Suppressor macrophage treated with lipopolysaccharide for 4 hours (primary cell): ENCODE measurements at places on chromosomes 4 and X.

GRCh38 chr4:150037251-150037856, 40.9 kb upstream of the DCLK2 start:
- DNase-seq = no peak

DNA sequence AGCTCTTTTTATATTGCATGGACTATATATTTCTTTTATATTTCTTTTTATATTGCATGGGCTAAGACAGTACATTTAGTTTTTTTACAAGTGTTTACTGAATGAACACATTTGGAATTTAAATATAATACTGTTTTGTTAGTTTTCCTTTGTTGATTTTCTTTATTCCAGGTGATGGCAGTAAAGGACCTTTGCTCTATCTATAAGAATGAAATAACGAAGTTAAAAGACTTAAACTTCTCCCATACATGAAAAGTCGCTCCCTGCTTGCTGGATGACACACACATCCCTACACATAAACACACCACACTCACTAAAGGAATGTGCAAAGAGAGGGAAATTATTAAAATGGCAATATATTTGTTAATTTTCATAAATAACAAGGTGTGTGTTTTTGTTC, 102.5 kb upstream of the ANXA10 start:
- no peak for DNase-seq

- no peak for DNase-seq
Measured at GRCh38 chrX:12065251-12065650, 73.0 kb upstream of the FRMPD4 start.

DNA sequence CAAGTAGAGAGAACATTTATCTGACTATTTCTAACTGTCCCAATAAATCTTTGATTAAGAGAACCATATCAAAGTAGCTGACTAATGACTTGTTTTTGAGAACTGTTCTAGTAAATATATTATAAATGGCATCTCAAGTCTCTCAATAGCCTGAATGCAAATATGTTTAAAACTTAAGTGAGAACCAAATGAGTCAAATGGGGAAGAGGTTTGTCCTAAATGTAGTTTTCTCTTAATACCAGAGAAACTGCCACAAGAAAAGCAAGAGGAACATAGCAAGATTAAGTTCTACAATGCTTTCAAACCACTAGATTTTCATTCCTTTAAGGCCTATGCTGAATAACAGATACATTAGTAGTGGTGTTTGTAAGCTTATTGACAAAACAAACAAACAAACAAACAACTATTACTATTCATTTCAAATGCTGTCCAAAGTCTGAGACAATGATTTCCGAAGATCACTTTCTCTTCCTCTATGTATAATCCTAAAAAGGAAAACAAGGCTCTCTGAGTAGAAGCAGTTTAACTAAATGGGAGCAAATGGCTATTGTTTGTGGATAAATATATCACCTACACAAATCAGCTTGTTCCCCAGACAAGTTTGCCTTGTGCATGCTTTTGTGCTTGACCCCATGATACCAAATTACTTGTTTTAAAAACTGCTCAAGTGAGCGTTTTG, 408.4 kb upstream of the EMCN start:
- no peak for DNase-seq

DNA sequence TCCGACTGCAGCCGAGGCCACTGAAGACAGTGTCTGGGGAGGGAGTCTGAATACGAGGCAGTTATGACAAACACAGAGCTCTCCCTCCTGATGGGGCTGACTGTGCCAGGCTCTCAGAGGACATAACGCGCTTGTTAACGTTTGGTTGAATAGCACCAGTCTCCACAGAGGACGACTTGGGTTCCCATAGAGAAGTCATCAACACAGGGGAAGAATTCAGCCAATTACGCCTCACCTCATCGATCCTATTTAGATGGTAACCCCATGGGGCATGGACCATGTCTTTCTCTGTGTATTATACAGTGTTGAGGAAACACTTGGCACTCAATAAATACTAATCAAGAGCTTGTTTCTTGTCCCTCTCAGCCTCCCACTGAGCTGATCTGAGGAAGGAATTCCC, 642.6 kb upstream of the LCORL start:
- DNase-seq = no peak

DNA sequence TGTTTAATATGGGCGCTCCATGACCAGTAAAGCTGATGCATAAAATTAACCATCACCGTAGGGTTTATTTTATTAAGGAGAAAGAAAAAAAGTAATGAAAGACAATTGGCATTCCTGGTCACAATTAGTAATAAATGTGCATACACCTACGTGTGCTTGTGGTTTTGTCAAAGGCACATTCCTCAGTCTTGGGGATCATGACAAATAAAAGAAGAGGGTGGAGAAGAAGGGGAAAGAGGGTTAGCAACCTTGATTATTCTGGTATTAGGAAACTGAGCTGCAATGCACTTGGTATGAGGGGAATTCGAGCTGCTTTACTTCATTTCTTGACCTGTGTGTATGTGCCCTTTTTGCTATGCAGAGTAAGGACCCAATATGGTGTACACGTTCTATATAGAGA, 1798.3 kb upstream of the PCDH7 start:
- DNase-seq = no peak

DNA sequence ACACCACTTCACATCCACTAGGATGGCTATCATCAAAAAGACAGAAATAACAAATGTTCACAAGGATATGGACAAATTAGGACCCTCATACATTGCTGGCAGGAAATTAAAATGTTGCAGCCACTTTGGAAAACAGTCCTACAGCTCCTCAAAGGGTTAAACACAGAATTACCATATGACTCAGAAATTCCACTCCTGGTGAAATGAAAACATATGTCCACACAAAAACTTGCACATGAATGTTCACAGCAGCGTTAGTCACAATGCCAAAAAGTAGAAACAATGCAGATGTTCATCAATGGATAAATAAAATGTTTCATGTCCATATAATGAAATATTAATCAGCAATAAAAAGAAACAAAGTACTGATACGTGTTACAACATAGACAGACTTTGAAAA, 15.1 kb downstream of the S100G start:
- no peak for DNase-seq

- peak; percentile 81 for DNase-seq
Measured at GRCh38 chr4:109998867-109999584, 86.3 kb downstream of the EGF start.

DNA sequence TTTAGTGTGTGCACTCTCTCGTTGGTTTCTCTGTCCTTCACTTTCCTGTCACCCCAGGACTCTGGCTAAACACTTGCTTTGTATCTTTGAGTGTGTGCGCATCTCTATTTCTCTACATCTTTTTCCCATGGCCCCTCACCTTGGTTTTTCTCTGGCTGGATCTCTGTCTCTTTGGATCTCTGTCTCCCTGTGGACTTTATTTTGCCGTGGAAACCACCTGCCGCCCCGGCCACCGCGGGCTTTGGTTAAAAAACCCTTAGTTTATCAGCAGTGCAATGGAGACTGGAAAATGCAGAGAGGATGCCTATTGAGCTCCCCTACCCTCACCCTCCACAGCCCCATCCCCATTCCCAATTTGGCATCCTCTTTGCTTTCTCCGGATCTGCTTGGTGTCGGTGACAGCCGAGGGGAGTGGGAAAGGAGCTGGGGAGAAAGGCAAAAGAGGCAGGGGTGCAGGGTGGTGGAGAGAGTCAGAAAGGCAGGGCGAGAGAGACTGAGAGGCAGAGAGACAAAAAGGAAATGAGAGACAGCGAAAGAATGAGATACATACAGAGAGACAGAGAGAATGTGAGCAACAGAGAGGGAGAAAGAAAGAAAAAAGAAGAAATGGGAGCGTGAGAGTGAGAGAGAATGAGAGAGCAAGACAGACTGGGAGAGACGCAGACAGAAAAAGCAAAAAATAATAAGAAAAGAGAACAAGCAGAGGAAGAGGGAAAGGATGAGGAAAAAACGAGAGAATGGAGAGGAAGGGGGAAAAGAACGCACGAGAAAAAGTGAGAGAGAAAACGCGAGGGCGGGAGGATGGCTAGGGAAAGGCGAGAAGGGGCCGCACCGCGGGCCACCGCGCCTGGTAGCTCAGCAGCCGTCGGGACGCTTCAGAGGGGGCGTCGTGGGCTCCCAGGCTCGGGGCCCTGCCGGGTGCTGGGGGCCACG, 688 bp downstream of the GPR101 start:
- no peak for DNase-seq

DNA sequence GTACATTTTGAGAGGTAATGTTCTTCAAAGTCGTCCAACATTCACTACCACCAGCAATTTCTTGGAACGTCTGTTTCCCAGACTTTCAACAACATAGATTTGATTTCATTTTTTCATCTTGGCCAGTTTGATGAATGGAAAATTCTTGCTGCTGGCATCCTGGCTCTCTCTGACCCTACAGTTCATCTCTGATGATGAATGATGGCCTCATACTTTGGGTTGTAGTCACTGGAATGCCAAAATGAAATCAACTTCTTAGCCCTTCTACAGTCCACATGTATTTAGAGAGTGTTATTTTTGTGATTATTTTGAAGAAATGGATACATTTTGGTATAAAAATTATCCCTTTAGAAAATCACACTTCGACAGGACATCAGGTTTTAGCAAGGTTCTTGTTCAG, 8.8 kb downstream of the CHST7 start:
- no peak for DNase-seq

GRCh38 chr4:138758196-138758595, 257.4 kb upstream of the NOCT start:
- no peak for DNase-seq

DNA sequence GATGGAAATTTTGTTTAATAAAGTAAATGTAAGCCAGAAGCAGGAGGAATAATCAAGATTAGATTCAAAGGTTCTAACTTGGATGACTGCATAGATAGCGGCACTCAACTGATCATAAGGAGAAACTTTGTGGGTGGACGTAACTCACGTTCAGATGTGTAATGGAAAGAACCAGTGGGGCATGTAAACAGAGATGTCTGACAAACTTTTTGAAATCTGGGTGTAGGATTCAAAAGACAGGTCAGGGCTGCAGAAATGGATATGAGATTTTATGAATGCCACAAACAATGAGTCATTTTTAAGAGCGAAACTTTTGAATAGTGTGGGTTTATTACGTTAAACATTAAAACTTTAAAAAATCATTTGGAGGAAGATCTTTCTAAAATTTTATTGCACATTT, 375.6 kb downstream of the GBA3 start:
- DNase-seq = no peak

- DNase-seq = no peak
Measured at GRCh38 chr4:157185363-157185762, 35.2 kb upstream of the GRIA2 start.

DNA sequence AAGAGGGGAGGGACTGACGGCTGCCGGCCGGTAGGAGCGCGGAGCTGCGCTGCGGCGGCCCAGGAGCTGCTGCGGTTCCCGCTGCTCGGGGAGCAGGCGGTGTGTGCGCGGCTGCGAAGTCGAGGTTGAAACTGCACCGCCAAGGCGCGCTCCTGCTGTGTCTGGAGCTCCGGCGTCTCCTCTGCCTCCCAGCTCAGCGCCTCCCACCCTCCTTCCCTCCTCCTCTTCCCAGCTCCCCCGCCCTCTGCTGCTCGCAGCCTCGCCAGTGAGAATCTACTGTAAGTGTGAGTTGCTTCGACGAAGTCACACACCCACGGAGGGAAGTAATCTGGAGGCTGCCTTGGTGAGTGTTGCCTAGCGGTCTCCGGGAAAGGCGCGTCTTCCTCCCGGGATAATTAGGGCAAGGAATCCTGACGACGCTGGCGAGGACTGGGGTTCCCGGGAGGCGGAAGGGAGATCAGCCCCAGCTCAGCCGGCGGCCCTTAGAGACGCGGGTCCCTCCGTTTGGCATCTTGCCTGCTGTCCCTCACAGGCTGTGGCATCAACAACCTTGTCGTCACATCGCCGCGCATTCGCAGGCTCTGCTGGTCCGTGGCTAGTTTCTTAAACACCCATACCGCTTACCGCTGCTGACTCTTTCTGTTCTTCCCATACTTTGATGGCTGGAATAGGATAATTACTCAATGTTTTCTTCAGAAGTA, at the start of gene EPHA5:
TSS of gene EPHA5 (minus strand) at position 159 of the 701 bp plus-strand sequence. CDS start 747 bp downstream, outside the sequence.
- no peak for DNase-seq

GRCh38 chrX:86047936-86048280, 550 bp upstream of the CHM start:
- no peak for DNase-seq

- DNase-seq = peak; percentile 37
Measured at GRCh38 chrX:49934148-49934547, 11.8 kb downstream of the CLCN5 start.

- DNase-seq = no peak
Measured at GRCh38 chr4:181578911-181579310, 664.3 kb upstream of the TENM3 start.

DNA sequence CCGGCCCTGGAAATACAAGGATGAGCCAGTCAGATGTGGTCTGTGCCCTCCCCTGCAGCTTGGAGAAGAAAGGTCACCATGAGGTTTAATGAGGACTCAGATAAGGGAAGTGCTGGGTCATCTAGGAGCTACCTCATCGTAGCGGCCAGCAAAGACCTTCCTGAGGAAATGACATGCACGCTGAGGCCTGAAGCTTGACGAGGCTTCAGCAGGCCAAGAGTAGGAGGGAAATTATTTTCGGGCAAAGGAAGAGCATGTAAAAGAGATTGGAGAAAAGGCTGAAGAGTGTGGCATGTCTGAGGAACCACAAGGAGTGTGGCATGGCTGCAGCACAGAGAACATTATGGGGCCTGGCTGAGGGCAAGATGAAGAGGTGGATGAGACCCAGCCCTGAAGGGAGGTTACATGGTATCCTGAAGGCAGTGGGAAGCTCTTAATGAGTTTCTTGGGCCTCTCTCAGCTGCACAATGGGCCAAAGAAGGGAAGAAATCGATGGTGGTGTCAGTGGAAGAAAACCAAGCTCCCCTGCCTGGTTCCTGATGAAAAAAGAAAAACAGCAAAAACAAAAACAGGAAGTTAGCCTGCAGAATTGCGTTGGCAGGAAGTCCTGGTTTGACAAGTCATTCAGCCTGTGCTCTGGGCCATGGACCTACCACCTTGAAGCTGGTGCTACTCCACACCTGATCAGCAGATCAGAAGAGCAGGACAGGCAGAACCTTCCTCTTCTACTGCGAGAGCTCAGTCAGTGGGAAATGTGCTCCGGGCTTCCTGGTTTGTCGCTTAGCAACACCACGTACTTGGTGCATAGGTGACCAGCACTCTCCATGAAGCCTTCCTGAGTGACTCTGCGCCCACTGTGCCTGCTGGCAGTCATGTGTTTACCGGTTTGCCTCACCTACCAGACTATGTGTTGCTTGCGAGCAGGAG, 134.5 kb upstream of the KLF3 start:
- peak; percentile 92 for DNase-seq

DNA sequence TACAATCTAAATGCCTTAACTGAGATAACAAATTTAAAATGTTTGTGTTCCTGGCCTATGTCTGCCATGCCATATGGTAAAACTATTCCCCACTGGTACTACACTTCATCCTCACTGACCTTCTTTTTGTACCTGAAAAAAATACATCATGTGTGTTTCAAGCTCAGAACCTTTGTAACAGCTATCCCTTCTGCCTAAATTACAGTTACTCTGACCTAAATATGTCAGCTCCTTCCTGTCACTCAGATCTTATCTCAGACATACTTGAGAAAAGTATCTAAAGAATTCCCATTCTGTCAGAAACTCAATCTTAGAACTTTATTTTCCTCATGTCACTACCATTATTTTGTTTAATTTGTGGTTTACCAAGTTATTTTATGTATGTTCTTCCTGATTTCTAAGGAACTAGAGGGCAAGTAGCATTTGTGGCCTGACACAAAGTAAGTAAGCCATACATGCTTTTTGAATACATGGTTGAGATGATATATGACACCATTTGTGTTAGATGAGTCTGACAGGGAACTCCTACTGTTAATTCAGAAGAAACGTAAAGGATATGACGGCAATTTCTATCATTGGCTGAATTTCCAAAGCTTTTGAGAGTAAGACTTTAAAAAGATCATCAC, 456.5 kb upstream of the NDST3 start:
- no peak for DNase-seq
